ENCODE measurements at places on chromosomes 5 and 9.
A peak's percentile ranks its signal among the peaks of the same experiment; 100 is the strongest.

DNA sequence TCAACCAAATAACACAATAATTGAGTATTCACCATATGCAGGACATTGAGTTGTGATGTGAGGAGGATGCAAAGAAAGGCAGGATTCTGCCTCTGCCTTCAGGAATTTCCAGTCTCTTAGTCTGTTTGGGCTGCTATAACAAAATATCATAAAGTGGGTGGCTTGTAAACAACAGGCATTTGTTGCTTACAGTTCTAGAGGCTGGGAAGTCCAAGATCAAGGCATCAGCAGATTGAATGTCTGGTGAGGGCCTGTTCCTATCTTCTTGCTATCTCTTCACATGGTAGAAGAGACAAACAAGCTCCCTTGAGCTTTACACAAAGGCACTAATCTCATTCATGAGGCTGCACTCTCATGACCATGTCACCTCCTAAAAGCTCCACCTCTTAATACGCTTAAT, 360.7 kb downstream of the ARHGEF28 start:
- H3K27ac ChIP-seq, result no peak overlapping the region
- no peak for DNase-seq
- H3K4me3 ChIP-seq, result no peak overlapping the region

DNA sequence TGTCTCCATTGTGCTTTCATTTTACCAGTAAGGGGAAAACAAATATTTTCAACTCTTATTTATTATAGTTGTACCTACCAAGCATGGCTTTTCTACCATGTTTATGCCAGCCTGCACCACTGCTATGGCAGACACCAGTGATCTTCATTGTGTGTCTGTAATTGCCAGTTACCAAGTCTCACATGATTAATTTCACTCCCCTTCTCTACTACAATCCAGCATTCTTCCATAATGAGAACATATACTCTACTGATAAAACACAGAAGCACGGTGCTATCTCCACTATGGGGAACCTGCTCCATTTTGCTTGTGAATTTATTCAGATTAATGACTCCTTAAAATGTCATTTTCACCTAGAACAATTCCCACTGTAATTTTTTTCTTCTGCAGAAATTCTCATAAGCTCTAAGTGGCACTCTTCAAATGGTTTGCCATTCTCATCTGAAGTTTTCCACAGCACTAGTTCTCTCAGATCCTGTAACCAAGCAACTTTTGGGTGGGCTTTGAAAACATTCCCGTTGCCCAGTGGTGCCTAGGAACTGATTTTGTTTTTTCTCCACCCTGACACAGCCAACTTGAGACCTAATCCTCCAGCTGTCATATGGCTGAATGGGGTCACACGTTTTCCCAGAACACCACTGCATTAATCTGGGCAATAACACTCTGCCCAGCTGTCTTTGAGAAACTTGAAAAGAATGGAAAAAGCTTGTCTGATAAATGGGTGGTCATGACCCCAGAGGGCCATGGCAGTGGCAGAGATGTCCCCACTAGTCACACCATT, 222.7 kb upstream of the RASEF start:
- no peak for DNase-seq
- H3K4me3 ChIP-seq, result no peak overlapping the region
- no peaks in the 10 kb centered on the region for H3K4me1 ChIP-seq
- H3K27ac ChIP-seq, result no peak overlapping the region
- no peaks in the 10 kb centered on the region for H3K36me3 ChIP-seq
- no peaks in the 10 kb centered on the region for H3K27me3 ChIP-seq

DNA sequence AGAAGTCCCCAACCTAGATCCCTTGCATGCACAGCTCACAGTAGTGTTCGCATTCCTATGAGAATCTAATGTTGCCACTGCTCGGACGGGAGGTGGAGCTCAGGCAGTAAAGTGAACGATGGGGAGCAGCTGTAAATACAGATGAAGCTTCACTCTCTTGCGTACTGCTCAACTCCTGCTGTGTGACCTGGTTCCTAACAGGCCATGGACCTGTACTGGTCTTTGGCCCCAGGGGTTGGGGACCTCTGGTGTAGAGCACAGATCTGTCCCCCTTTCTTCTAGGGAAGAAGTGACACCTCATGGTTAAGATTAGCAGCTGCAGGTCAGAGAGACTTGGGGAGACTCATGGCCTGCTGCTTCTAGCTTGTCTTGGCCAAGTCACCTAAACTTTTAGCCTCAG, 7.1 kb downstream of the ARHGEF28 start:
- no peaks in the 10 kb centered on the region for H3K36me3 ChIP-seq
- no peak for DNase-seq
- H3K4me3 ChIP-seq, result no peak overlapping the region
- H3K27ac ChIP-seq, result no peak overlapping the region
- H3K4me1 ChIP-seq, result no peaks in the 10 kb centered on the region
- peaks cover 23% of the 10 kb centered on the region for H3K27me3 ChIP-seq

GRCh38 chr9:20903212-20903611, 128.2 kb downstream of the HACD4 start:
- no peaks in the 10 kb centered on the region for H3K4me1 ChIP-seq
- peaks cover 4% of the 10 kb centered on the region for H3K36me3 ChIP-seq
- H3K27ac ChIP-seq, result no peak overlapping the region
- H3K4me3 ChIP-seq, result no peak overlapping the region
- no peaks in the 10 kb centered on the region for H3K27me3 ChIP-seq
- no peak for DNase-seq

DNA sequence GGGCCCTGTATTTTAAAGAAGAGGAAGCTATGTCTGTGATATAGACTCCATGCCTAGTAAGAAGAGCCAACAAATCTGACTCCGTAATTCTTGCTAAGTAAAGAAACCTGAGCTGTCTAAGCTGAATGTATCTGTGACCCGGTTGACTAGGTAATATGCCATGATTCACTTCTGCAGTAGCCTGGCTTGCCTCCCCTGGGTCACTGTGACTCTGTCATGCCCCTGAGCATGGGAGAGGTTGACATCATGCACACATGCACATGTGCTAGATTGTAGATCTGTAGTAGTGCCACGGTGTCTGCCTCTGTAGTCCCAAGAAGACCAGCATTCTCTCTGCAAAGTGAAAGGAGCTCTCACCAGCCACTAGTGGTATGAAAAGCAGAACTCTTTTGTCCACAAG, 9.1 kb downstream of the SLC22A5 start:
- no peak for DNase-seq
- no peak overlapping the region for H3K4me3 ChIP-seq
- H3K36me3 ChIP-seq, result no peaks in the 10 kb centered on the region

DNA sequence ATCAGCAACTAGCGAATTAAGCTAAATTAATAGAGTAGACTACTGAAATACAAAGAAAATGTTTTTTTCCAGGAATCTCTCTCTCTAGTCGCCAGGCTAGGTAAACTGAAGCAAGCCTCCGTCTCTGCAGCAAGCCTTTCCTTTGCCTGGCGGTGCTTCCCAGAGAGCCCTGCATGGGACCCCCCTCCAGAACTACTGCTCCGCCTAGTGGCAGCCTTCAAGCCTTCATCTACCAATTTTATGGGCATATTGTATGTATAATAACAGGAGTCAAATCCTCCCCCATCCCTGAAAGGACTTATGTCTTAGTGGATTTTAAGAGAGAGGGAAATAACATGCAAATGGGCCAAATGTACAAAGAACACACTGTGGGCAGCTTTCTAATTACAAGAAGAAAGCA, 241.9 kb downstream of the SAXO1 start:
- H3K4me3 ChIP-seq, result no peak overlapping the region
- no peaks in the 10 kb centered on the region for H3K4me1 ChIP-seq
- H3K27ac ChIP-seq, result no peak overlapping the region
- H3K27me3 ChIP-seq, result no peaks in the 10 kb centered on the region

GRCh38 chr5:59768152-59769040, 125.1 kb downstream of the PDE4D start:
- no peaks in the 10 kb centered on the region for H3K27me3 ChIP-seq
- peak overlapping the region; percentile 38 for H3K4me3 ChIP-seq
- H3K4me1 ChIP-seq, result no peaks in the 10 kb centered on the region
- no peak overlapping the region for H3K27ac ChIP-seq
- peak; percentile 9 for DNase-seq

DNA sequence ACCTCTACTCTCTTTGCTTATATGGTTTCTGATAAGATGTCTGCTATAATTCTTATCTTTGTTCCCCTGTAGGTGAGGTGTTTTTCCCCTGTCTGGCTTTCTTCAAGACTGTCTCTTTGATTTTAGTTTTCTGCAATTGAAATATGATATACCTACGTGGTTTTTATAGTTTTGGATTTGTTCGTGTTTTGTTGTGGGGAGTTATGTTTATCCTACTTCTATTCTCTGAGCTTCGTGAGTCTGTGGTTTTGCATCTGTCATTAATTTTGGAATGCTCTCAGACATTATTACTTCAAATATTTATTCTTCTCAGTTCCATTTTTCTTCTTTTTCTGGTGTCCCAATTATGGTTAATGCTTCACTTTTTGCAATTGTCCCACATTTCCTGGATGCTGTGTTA, 521.3 kb downstream of the KCTD16 start:
- H3K4me3 ChIP-seq, result no peak overlapping the region
- H3K36me3 ChIP-seq, result no peaks in the 10 kb centered on the region

GRCh38 chr9:18268381-18268780, 205.6 kb upstream of the ADAMTSL1 start:
- no peaks in the 10 kb centered on the region for H3K27me3 ChIP-seq
- no peak for DNase-seq

GRCh38 chr9:95947118-95947517, 71.6 kb downstream of the ERCC6L2 start:
- DNase-seq, result no peak
- H3K4me1 ChIP-seq, result no peaks in the 10 kb centered on the region
- H3K4me3 ChIP-seq, result no peak overlapping the region
- peaks cover 16% of the 10 kb centered on the region for H3K36me3 ChIP-seq

DNA sequence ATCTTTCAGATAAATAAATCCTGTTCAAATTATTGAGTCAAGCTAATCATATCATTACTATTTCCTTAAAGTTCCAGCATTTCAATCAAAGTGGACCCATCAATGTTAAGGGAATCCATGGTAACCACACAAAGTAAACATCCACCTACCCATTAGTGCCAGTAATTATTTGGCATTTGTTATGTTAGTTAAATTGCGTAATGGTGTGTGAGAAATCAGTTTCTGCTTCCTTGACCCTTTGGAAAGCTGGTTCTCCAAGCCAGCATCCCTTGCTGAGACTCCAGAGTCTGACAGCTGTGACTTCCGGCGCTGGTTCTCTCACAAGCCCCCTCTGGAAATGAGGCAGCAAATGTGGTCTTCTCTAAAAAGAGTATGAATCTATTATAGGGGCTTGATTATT, 308.6 kb upstream of the EFNA5 start:
- no peak for DNase-seq
- H3K27ac ChIP-seq, result no peak overlapping the region
- no peaks in the 10 kb centered on the region for H3K27me3 ChIP-seq
- H3K4me1 ChIP-seq, result peaks cover 6% of the 10 kb centered on the region

GRCh38 chr9:35736201-35736633, 3.8 kb downstream of the CREB3 start:
- no peaks in the 10 kb centered on the region for H3K27me3 ChIP-seq
- no peak overlapping the region for H3K27ac ChIP-seq
- H3K36me3 ChIP-seq, result peaks cover 62% of the 10 kb centered on the region
- H3K4me1 ChIP-seq, result peaks cover 13% of the 10 kb centered on the region

DNA sequence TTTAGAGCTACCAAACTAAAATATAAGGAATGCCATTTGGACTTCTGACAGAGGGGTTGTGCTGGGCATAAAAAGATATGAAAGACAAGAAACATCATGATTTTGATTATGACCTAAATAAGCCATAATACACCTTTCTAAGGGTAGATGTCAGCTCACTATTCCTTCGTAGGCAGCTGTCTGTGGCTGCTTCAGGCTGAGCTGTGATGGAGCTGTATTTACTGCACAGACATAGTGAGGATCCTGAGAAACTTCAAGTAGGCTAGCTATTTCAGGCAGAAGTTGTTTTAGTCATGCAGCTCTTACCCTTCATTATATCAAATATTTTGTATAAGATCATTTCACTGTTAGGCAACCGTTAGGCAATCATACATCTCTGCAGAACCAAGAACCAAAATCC, 511.7 kb downstream of the CDH12 start:
- H3K4me1 ChIP-seq, result no peaks in the 10 kb centered on the region
- DNase-seq, result no peak
- H3K36me3 ChIP-seq, result no peaks in the 10 kb centered on the region
- no peaks in the 10 kb centered on the region for H3K27me3 ChIP-seq
- H3K4me3 ChIP-seq, result no peak overlapping the region

DNA sequence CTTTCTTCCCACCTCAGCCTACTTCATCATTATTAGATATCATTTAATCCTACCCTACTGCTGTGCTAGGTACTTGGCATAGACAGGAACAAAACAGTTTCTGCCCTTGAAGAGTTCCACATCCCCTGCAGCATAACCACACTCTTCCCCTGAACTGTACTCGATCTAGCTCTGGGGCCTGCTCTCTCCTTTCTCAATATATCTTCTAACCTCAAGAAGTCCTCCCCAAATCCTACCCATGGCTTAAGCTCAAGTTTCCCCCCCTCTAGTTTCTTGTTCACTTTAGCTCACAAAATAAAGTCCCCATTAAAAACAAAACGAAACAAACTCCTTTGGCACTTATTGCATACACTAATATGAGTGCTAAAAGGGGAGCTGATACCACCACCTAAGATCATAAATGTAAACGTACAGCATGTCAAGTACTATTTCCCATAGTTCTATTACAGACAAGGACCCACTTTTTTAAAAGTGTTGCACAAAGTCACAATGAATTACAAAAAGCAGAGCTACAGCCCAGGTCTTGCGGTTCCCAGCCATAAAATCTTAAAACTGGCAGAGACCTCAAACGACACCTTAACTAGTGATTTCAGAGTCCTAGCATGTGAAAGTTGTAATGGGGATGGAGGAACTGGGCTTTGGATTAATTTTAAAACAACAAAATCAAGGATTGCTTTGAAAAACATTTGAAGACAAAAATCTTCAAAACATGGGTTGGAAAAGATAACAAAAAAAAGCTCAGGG, 80.7 kb downstream of the PTPDC1 start:
- H3K27ac ChIP-seq, result no peak overlapping the region
- H3K27me3 ChIP-seq, result no peaks in the 10 kb centered on the region
- H3K4me1 ChIP-seq, result peaks cover 10% of the 10 kb centered on the region
- DNase-seq, result no peak

- no peak overlapping the region for H3K27ac ChIP-seq
- H3K27me3 ChIP-seq, result no peaks in the 10 kb centered on the region
- no peak for DNase-seq
- H3K4me3 ChIP-seq, result no peak overlapping the region
- H3K4me1 ChIP-seq, result no peaks in the 10 kb centered on the region
Measured at GRCh38 chr9:92979283-92980056, 32.1 kb downstream of the FGD3 start.

DNA sequence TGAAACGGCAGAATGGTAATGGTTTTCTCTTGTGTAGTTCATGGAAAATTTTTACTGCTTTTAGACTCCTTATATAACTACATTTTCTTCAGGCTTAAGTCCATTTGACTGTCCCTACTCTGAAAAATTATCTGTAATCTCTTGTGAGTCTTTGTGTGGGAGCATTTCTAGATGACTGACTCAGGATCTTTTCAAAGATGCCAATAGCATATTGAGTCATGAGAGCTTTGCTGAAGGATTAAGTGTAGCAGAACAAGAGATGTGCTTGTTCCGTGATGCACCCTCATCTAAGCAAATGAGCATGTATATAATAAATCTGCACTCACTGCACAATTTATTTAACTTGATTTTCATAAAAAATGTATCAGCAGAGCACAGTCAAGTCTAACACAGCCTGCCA, 298.7 kb upstream of the CDH6 start:
- no peak for DNase-seq
- no peaks in the 10 kb centered on the region for H3K36me3 ChIP-seq
- H3K4me3 ChIP-seq, result no peak overlapping the region
- no peaks in the 10 kb centered on the region for H3K4me1 ChIP-seq
- no peaks in the 10 kb centered on the region for H3K27me3 ChIP-seq
- no peak overlapping the region for H3K27ac ChIP-seq

All from thymus (tissue), 14 donors.